ENCODE measurements at places on chromosomes 12 and 14.

DNA sequence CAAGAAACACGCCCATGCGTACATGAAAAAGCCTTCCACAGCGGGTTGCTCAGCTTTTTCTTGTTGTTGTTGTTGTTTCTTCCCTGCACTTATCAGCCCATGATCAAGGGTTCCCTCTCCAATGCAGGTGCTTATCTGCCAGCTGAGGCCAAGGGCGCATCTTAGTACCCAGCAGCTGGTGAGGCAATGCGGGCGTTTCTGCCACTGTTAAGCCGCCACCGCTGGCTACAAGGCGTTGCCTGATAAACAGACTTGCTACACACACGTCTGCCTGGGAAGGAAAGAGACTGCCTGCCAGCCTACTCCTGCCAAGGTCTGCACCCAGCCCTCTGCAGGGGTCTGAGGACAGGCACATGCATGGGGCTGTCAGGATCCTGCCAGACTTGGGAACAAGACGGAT is 345.9 kb downstream of the BCL11B start:
- DNase-seq = no peak

DNA sequence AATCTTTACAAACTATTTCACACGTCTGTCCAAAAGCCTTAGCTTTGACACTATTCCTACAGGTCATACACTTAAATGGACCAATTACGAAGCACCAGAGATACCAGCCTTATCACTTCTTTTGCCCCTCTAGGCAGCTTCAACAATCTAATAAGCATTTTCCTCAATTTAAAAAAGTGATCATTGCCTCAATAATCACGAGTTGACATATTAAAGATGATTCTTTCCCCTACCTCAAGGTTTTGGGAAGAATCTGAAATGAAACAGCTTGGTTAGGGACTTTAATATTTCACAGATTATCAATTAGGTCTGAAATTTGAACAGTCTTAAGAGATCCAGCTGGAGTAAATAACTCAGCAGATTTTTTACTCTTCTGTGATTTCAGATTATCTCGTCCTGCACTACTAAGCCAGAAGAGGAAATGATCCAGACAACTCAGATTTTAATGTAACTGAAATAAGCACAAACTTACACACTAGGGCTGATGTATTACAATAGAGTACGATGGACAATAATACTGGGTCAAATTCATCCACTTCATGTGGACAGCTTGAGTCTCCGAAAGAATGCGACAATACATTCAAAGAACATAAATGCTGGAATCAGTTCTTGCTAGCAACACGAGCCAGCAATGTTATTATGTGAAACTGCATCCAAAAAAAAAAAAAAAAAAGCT is 15.9 kb downstream of the UBE2N start:
- no peak for DNase-seq

DNA sequence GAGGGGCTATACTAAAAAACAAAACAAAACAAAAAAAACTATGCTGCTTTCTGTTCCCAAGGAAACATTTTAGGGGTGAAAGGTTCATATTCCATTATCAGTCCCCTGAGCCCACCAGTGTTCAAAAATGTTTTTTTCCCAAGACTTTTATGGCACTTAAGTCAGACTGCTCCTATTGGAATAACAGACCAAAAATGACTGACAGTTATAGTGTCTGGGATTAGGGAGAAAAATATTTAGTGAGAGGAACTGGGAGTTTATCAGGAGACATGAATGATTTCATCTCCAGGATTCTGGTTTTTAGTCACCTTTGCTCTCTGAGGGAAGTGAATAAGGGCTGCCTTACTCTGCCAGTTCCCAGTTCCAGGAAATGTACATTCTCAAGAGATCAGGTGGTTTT is 68.0 kb downstream of the PDE3A start:
- DNase-seq = no peak

DNA sequence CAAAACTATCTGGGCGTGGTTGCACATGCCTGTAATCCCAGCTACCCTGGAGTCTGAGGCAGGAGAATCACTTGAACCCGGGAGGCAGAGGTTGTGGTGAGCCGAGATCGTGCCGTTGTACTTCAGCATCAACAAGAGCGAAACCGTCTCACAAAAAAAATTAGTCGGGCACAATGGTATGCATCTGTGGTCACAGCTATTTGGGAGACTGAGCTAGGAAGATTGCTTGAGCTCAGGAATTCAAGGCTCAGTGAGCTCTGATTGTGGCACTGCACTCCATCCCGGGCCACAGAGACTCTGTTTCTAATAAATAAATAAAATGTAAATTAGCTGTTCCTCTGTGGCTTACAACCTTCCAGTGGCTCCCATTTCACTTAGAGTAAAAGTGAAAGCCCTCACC is 28.0 kb downstream of the RCOR1 start:
- DNase-seq = no peak
